Naive thymus-derived CD8-positive, alpha-beta T cell (primary cell): ENCODE measurements at places on chromosomes 3 and 15. TPM values are rescaled to one million over a fixed set of nuclear protein-coding genes. Genes with fewer than 3 reads are reported as not detected.

- no peak for DNase-seq
Observed at GRCh38 chr3:17032407-17033034, 147.8 kb downstream of the PLCL2 start.

GRCh38 chr3:146468234-146468633 lies 1.1 kb downstream of the PLSCR2 start:
- DNase-seq, result no peak

ZCWPW2 gene
- 1.0 TPM for total RNA-seq

RNF168 gene
- 56.5 TPM for total RNA-seq

EFHB gene
- 3.2 TPM for total RNA-seq

ZNF80 gene
- total RNA-seq, result 2.5 TPM

ALPK3 gene
- total RNA-seq, result 0.11 TPM
